ENCODE measurements at places on chromosomes 7 and 10.

DNA sequence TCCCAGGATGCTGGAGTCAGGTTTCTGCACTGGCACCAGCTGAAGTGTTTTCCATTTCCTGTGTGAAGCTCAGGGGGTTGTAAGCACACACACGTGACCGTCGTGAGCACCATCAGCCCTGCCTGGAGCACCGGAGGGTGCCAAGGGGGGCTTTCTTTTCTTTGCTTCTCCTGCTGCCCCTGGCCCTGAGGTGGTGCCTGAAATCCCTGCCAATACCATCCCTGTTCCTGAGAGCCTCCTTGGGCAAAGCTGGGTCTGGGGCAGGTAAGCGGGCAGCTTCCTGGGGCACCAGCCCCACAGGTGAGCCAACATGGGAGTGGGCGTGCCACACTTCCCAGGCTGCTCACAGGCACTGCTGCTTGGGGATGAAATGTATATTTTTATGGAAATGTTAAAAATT is 593.6 kb downstream of the DNAJB6 start:
- no peak for DNase-seq

DNA sequence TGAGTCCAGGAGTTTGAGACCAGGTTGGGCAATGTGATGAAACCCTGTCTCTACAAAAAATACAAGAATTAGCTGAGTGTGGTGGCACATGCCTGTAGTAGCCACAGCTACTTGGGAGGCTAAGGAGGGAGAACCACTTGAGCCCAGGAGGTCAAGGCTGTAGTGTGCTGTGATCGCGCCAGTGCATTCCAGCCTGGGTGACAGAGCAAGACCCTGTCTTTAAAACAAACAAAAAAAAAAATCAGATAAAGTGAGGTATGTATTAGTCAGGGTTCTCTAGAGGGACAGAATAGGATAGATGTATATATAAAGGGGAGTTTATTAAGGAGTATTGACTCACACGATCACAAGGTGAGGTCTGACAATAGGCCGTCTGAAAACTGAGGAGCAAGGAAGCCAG is 101.5 kb upstream of the GPR26 start:
- no peak for DNase-seq

DNA sequence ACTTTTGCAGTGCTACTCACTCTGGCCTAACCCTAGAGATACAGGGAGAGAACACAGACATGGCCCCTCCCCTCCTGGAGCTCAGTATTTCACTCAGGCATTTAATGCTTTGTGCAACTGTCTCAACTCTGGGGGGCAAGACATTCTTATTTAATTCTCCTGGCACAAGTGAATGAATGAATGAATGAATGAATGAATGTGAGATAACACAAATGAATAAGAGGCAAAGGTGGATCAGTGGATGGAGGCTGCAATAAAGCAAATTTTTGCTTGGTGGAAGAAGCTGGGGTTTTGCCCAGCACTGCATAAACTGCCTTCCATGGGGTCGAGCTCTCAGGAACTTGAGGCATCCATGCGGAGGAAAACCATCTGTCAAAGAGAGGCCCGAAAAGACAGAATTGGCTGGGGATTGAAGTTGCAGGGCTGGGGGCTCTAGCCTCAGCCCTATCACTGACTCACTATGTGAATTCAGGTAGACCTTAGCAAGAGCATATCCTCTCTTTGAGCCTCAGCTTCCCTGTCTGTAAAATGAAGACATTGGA is 441.4 kb upstream of the ZMIZ1 start:
- no peak for DNase-seq

- no peak for DNase-seq
These were observed 34.6 kb downstream of the BAZ1B start for GRCh38 chr7:73487486-73487885.

- DNase-seq: no peak
These were observed 939.2 kb upstream of the CELF2 start for GRCh38 chr10:10078446-10078845.

- DNase-seq: no peak
These were observed 54.5 kb downstream of the INSIG1 start for GRCh38 chr7:155352076-155352752.

DNA sequence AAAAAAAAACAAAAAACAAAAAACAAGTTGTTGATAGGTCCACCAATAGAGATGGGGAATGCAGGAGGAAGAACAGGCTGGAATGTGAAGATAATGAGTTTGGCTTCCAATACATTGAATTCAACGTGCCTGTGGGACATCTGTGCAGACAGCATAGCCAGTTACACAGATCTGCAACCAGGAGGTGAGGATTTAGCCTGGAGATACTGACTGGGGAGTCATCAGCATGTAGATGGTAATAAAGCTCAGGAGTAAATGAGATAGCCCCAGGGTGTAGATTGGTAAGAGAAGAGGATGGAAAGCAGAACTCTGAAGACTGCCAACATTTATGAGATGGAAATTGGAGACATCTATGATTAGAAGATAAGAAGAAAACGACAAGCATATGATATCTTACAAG is 4.7 kb upstream of the TRIM8 start:
- no peak for DNase-seq

- DNase-seq: no peak
These were observed 2.9 kb downstream of the ELMO1 start for GRCh38 chr7:37445790-37446189.

GRCh38 chr10:78846760-78847159 is 222.0 kb upstream of the ZMIZ1 start:
- no peak for DNase-seq

DNA sequence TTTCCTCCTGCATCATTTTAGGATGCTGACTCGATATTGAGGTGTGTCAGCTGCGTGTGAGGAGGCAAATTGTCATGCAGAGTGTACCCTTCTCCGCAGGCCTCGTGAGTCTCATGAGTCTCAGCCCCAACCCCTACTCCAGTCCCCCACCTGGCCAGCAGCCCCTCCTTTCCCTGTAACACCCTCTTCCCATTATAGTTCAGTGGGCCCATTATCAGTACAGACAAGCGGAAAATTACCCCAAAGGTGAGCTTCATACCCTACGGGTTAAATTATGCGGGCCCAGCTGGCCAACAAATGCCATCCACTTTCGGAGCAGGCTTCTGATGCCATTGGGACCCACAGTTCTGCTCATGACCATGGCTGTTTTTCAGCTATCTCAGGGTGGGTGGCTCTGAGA is 25.2 kb downstream of the SFTPD start:
- no peak for DNase-seq

GRCh38 chr7:105187302-105188169 is 173.5 kb downstream of the KMT2E start:
- DNase-seq: no peak

DNA sequence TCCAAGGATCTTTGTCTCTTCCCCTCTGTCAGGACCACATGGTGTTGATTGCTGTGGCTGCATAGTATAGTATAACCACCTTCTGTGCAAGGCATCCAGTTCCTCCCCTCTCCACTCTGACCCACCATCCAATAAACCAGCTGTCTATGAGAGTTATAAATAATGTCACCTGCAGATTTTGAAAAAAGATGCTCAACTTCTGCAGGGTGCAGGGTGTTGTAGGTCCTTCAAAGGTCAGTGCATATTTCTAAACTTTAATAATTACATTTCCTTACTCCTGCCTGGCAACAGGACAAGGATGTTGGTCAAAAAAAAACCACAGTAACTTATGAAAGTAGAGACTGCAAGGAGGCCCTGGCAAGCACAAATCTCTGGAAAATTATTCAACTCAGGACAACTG is 166.2 kb downstream of the PKD1L1 start:
- no peak for DNase-seq

- DNase-seq: no peak
These were observed 11.2 kb downstream of the SMKR1 start for GRCh38 chr7:129513546-129513945.

DNA sequence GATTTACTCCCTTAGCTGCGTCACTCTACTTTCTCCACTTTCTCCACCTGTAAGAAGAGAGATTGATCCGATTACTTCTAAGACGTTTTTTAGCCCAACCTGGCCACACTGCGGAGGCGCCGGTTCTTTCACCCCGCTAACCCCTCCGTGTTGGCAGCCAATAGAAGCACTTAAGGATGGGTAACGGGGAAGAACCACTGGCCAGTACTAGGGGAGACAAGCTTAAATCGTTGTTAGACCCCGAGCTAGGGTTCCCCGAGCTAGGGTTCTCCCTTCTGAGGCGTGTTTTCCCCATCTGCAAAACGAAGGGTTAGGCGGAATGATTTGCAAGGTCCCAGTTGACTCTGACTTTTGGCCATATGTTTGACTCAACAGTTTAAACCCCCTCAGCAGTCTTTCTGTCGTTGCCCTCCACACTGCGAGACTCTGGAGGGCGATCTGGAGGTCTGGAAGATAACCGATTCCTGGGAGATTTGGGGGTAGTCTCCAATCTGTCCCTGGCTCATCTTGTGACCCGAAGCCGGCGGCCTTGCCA is 644 bp downstream of the UMAD1 start:
- DNase-seq: no peak

GRCh38 chr7:94338921-94339371 is 55.7 kb upstream of the COL1A2 start:
- DNase-seq: no peak

- no peak for DNase-seq
These were observed 41.5 kb upstream of the PLEKHA1 start for GRCh38 chr10:122333037-122333436.

DNA sequence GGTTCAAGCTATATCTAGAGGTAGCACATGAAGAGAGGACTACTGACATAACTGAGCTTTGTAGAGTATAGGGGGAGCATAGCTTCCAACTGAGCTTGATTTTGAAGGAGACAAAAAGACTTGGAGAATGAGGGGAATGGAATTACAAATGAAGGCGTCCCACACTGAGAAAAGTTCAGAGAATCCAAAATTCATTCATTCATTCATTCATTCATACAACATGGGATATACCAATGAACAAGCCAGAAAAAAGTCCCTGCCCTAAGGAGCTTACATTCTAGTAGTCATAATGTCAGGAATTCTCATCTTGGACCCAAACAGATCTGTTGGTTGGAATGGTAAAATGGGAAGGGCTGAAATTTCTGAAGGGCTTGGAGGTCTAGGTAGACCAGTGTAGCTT is 62.0 kb downstream of the ENTPD1 start:
- no peak for DNase-seq

DNA sequence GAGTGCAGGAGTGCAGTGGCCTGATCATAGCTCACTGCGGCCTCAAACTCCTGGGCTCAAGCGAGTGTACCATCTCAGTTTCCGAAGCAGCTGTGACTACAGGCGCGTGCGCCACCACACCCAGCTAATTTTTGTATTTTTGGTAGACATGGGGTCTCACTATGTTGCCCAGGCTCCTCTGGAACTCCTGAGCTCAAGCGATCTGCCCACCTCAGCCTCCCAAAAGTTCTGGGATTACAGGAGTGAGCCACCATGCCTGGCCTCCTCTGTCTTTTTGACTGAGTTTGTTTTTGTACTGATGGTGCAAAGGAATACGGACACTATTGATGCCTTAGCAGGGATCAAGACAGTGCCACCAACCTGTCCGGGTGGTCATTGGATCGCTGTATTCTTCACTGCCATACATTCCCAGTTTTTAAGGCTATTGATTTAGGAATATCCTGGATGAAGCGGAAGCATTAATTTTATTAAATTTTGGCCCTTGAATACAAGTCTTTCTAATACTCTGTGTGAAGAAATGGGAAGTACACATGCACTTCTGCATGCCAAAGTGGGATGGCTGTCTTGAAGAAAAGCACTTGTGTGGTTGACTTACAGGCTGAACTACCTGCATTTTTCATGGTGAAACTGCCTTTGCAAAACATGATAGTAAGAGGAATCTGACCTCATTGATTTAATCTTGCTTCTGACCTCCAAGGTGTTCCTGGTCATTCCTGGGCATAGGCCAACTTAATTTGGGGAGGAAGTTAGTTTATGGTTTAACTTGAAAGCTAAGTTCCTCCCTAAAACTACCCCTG is 2.1 kb upstream of the CUL2 start:
- DNase-seq: no peak

- no peak for DNase-seq
These were observed 61.3 kb downstream of the PDIA4 start for GRCh38 chr7:148967032-148967372.

DNA sequence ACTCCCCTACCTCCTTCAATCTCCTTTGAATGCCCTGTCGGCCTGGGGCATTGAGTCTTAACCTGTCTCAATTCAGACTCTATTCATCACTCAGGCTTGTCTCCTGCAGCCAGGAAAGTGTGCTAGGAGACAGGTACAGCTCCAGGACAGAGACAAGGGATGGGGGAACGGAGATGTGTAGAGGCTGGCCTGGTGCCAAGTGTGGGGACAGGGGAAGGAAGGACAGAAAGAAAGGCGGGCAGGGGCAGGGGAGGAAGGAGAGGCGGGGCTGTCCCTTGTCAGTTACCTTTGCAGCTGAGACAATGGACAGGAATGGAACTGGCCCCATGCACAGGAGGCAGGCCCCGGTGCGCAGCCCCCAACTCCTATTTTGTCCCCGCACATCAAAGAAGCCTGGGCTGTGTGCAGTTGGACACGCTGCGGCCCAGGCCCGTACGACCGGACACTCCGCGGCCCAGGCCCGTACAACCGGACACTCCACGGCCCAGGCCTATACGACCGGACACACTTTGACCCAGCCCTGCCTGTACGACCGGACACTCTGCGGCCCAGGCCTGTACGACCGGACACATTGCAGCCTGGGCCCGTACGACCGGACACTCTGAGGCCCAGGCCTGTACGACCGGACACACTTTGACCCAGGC is 36.9 kb downstream of the CHST15 start:
- DNase-seq: no peak

GRCh38 chr7:37833107-37833817 is 15.1 kb upstream of the NME8 start:
- DNase-seq: peak; percentile 58

- DNase-seq: no peak
These were observed 512 bp downstream of the FAM24B start for GRCh38 chr10:122878799-122879338.

GRCh38 chr10:125123476-125124114 is 36.8 kb downstream of the CTBP2 start:
- peak; percentile 45 for DNase-seq

GRCh38 chr7:69122953-69123352 is 475.3 kb upstream of the AUTS2 start:
- DNase-seq: no peak

DNA sequence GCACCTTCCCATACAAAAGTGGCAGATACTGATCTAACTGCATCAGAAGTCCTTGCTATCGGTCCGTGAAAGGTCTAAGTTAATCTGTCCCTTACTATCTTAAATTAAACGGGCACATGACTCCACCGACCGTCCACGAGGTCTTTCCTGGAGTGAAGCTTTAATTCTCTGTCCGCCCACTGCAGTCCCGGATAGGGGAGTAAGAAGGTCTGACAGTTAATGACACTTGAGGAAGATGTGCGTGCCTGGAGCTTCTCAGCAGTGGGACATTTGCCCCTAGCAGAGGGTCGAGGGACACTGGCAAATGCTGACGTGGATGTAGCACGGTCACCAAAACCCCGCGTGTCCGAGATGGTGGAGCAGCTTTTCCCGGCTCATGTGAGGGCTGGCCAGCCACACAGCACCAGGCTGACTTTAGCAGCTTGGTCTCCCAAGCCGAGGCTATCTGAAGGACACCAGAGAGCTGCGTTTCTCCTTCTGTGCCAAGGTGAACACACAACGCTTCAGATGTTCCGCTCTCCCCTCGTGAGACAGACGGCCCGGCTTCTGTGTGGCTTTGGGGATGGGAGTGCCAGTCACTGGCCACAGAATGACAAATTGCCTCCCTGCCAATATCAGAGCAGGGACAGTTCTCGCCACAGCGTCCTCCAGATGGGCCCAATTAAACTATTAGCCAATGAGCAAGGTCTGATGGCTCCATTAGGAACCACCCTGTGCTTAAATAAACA is 86.6 kb downstream of the ADARB2 start:
- DNase-seq: no peak

Measured in fibroblast of the conjunctiva (primary cell).